ENCODE measurements at places on chromosomes 13 and 19.

GRCh38 chr19:28247243-28247642 lies 965.7 kb downstream of the UQCRFS1 start:
- no peak for DNase-seq

- DNase-seq: no peak
Observed at GRCh38 chr13:40178130-40178529, 488.3 kb downstream of the FOXO1 start.

GRCh38 chr19:722553-723101 lies 13.9 kb downstream of the PALM start:
- no peak for DNase-seq

GRCh38 chr13:30660796-30661195 lies 43.1 kb downstream of the USPL1 start:
- DNase-seq: no peak

DNA sequence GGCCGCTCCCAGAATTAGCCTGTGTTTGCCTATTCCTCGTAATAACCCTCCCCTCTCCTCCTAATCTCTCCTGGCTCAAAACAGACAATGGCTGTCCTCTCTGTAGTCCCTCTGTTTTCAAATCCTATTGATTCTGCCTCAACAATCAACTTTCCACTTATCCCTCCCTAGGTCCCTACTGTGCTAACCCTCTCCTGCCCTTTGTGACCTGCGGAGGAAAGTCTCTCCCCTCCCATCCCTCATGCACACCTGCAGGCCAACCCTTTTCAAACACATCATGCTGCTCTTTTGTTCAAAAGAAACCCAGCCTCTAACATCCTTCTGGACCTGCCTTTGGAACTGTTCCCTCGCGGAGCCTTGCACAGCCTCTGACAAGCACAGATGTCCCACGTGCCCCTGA lies 37.3 kb downstream of the CILP2 start:
- DNase-seq: no peak

Measured in activated T-helper 9 cell treated with anti-CD3 and anti-CD28 coated beads, Interleukin-2, amount 50 U/mL, for 16 hours (primary cell).